ENCODE measurements at places on chromosomes 7 and 10.

DNA sequence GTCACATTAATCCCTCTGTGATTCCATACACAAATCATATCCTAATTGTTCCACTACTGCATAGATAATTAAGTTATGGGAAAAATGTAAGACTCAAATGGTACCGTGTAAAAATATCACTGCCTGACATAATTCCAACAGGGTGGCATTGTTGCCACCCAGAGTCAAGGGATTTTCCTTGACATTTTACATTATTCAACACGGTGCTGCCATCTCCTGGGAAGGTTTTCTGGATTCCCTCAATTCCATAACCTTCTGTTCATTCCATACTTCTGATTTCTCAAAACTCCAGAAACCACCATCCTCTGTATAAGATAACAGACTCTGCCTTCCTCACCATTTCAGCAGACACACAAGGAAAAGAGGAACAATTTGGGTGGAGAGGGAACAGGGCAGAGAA lies 495.9 kb downstream of the XPNPEP1 start:
- no peak for DNase-seq

- DNase-seq: no peak
Observed at GRCh38 chr7:100198266-100198665, 20.5 kb downstream of the STAG3 start.

GRCh38 chr7:146090023-146090645 lies 26.5 kb upstream of the CNTNAP2 start:
- no peak for DNase-seq

DNA sequence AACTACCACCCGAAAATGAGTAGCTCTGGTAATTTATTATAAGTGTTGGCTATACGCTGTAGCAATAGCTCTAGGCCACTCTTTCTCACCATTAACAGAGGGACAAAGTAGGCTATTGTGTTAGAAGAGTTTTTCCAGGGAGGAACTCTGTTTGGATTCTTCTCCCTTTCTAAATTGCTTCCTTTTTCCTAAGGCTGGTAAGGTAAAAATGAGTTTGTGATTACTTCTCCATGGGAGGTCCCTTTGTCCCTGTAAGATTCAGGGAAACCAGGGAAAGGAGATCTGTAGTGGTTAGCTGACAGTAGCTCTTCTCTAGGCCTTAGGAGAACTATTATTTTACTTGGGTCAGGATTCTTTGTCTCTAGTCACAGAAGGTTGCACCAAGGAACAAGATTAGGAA lies 23.2 kb upstream of the SEMA3E start:
- DNase-seq: no peak

GRCh38 chr10:43128958-43129706 lies 9.1 kb upstream of the CSGALNACT2 start:
- no peak for DNase-seq

GRCh38 chr7:824664-825063 lies 7.6 kb upstream of the SUN1 start:
- no peak for DNase-seq

GRCh38 chr10:97066877-97067555 lies 118.7 kb downstream of the SLIT1 start:
- no peak for DNase-seq

- DNase-seq: no peak
Observed at GRCh38 chr7:106089647-106090046, 22.5 kb downstream of the SYPL1 start.

- no peak for DNase-seq
Observed at GRCh38 chr7:142250705-142251104, 7.2 kb downstream of the PRSS58 start.

- DNase-seq: no peak
Observed at GRCh38 chr10:56823849-56824248, 462.8 kb upstream of the ZWINT start.

DNA sequence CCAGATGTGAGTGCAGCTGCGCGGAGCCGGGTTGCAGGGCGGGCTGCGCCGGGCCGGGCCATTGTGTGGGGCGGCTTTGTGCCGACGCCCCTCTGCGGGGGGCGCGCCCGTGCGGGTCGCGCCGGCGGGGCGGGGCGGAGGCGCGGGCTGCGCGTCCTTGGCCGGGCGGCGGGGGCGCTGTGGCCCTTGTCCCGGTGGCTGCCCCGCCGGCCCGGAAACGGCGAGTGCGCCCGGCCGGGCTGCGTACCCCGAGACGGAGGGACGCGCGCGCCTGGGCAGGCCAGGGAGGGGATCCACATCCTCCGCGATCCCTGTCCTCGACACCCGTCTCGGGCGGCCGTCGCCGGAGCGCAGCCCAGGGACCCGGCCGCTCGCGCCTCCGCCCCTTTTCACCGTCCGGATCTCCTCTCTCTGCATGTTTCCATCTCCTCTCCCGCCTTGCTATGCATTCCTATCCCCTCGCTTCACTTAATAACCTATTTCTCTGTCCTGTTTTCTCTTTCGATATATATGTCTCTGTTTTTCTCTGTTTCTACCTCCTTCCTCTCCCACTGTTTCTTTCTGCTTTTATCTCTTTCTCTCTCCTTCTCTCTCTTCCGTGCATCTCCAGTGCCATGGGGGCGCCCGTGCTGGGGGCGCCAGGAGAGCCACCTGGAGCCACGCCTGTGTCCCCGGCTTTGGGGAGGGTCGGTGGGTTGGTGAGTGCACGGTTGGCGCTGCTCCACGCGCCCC lies 765 bp downstream of the PFKFB3 start:
- DNase-seq: no peak

- DNase-seq: no peak
Observed at GRCh38 chr10:86370006-86370585, 3.5 kb upstream of the GRID1 start.

All from SHP77 treated with DMSO at 0.1 percent for 48 hours (cell line).